ENCODE measurements at places on chromosomes 2 and 18. TPM values are rescaled to one million over a fixed set of nuclear protein-coding genes. Genes with fewer than 3 reads are reported as not detected.

DNA sequence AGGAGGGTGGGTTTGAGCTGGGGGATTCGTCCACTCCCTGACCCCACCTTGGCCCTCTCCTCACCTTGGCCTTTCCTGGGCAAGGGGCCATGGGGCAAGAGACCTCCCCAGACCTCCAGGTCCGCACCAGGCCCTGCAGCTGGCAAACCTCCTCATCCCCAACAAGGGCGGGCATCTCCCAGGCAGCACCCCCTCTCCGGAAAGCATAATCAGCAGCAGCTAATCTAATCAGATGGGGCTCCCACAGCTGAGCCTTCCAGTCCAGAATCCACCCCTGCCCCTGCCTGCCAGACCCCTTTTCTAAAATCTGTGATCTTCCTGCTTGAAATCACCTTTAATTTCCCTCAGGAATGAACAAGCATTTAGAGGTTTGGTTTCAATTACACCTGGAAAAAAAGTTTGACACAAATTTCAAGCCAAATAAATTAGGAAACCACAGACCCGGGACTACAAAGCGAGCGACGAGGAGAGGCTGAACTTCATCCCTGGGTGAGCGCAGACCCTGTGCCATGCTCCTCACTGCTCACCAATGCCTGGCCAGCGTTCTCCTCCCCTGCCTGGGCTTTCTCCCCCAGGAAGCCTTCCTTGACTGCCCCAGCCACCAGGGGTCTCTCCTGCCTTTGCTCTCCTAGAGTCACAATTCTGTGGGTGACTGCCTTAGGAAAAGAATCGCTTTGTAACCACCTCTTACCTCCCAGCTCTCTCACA, 143.0 kb upstream of the MYCN start:
- DNase-seq, result peak; percentile 78

GRCh38 chr18:13550418-13551304, 175.7 kb downstream of the FAM210A start:
- DNase-seq, result no peak

DNA sequence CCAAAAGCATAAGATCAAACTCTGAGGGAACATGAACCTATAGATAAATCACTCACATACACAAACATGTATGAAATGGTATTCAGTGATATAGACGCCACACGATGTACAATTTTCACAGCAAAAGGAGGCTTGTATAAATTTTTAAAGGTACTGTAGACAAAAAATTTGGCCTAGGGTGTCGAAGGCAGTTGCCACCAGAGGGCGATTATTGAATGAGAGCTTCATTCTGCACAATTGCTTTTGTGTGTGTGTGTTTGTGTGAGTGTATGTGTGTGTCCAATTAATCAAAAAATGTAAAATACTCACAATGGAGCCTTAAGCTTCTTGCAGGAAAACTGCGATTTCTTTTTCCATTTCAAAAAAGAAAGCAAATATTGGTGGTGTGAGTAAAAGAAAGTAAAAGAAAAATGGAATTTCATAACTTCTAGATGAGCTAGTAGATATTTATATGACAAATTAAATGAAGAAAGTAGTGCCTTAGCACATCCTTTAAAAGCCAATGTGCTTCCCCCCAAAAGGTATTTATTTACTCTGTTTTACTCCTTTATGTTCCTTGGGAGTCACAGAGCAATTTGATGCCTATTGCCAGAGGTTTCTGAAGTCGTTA, 800.1 kb downstream of the SATB2 start:
- peak; percentile 77 for DNase-seq

- DNase-seq, result no peak
Measured at GRCh38 chr2:140567734-140568133, 1563.1 kb downstream of the LRP1B start.

GALNT13 gene
- 5.2 TPM for total RNA-seq

GRCh38 chr2:134372611-134373131, 118.8 kb downstream of the MGAT5 start:
- DNase-seq, result no peak

- DNase-seq, result no peak
Measured at GRCh38 chr2:231336236-231336635, 59.3 kb upstream of the B3GNT7 start.

DNA sequence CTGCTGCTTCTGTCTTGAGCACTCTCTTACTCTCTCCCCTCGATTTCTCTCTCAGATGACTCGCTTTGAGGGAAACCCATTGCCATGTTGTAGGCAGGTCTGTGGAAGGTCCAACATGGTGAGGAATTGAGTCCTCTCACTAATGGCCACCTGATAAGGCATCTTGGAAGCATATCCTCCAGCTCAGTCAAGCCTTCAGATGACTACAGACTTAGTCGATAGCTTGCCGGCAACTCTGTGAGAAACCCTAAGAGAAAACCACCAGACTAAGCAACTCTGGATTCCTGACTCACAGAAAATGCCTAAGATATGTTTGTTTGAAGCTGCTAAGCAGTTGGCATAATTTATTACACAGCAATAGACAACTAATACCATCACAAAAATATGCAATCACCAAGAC, 51.2 kb downstream of the WDR75 start:
- DNase-seq, result no peak

DNA sequence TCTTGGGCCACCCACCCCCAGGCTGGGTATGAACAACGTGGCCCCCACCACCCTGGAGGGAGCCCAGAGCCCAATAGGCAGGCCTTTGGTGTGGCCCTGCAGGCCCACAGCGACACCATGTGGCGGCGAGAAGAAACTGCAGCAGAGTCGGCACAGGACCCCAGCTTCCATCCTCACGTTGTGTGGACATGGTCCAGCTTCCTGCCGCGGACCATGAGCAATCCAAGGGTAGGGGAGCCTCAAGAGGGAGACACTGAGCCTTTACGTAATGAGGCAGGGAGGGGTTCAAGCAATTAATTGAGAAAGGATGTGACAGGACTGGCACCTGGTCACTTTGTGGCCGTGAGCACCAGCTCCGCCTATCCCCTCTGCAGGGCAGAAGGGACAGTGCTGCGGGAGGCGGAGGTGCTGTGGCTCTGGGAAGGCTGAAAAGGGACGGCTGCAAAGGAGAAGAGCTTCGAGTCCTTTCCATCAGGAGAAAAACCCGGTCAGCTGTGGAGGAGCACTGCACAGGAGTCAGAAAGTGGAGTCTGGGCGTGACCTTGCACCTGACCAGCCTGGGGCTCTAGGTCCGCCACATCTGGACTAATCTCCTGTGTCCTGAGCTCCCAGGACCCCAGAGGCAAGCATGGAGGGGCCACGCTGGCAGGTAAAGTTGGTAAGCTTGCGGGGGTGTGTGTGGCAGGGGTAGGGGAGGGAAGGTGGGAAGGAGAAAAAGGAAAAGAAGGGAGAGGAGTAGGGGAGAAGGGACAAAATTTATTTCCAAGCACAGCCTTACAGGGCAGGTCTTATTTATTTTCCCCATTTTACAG, 44.9 kb downstream of the TMEM37 start:
- DNase-seq, result peak; percentile 91

DCDC2C gene
- total RNA-seq, result not detected

DNA sequence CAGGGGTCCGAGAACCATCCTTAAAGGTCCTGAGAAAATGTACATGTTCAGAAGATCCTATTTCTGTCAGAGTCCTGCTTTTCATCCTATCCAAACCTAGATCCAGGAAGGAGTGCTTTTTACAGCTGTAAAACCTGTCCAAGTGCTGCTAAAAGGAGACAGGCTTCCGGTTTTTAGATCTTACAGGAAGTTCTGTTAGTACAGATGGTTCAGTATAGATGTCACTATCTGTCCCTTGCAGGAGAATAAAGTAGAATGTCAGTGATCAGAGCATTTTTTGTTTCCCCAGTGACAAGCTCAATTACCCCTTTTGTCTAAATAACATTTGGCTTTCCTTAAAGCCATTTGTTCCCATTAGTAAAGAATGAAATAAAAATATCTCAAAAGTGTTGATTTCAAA, 98.3 kb downstream of the NRP2 start:
- DNase-seq, result no peak

All from GM23338 (cell line).